ENCODE measurements at places on chromosomes 2 and 18.

- no peak for DNase-seq
Measured at GRCh38 chr2:227665189-227665940, 1.2 kb upstream of the SCYGR5 start.

GRCh38 chr2:238379096-238379810, 47.5 kb upstream of the ASB1 start:
- no peak for DNase-seq

DNA sequence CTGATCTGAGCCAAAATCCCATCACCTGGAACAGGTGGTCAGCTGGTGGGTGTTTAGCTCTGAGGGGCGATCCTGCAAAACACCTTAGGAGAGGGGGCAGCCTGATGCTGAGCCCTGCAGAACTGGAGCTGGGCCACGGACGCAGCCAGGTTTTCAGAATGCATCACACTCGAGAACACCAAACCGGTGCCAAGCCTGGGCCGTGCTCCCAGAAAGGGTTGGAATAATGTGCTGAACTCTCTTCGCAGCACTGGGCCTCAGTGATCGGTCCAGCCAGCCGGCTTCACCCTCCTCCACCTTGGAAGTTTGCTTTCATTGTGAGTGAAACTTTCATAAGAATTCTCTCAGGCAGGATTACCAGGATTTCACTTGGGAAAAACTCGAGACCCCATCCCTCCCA, 56.5 kb upstream of the TTC39C start:
- no peak for DNase-seq

GRCh38 chr2:195319548-195320412, 337.2 kb upstream of the SLC39A10 start:
- no peak for DNase-seq

GRCh38 chr18:11040823-11041656, 108.3 kb downstream of the PIEZO2 start:
- no peak for DNase-seq

- no peak for DNase-seq
Measured at GRCh38 chr2:129239141-129239540, 740.3 kb upstream of the RAB6C start.

DNA sequence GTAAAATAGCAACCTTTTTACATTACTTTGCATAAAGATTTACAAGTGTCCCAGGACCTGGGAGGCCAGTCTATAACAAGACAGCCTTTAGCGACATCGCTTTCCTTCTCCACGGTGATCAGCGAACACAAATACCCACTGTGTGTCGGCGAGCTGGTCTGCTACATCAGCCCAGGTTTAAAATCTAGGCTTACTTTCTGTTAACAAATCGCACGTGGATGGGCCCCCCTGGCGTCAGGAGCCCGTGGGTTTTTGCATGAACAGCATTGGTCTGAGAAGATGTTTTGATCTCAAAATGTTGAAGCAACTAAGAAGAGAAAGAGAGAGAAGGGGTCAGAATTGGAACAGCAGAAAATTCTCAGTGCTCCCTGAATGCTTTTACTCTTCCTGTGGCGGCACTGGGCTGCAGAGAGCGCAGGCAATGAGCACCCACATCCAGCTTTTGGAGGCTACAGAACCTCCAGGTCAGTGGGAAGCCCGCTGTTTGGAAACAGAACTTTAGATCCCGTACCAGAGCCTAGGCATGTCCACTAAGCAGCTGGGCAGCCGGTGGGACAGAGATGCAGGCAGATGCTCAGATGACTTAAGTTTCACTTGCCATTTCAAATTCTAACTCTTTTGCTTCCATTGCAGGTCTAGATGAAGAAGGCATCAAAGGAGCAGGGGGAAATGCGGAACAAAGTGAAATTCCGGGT, 32.9 kb downstream of the CYP27C1 start:
- DNase-seq = no peak

- DNase-seq = no peak
Measured at GRCh38 chr2:218360453-218360852, 3.8 kb downstream of the CATIP start.

DNA sequence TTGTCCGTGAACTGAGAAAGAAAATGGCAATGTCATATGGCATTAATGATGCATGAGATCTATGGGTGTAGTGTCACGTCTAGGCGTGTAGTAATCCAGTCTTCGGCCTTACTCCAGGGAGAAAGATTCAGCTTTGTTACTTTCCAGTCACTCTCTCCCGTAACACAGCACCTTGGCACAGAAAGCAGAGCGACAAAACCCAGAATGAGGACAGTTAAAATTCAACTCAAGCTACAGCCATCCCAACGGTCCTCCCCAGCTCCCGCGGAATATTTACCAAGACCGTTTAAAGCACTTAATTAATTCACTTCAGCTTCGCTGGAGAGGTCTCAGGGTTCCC, 797 bp upstream of the CRIM1 start:
- no peak for DNase-seq

GRCh38 chr18:36419188-36419899, 121.8 kb downstream of the FHOD3 start:
- no peak for DNase-seq

DNA sequence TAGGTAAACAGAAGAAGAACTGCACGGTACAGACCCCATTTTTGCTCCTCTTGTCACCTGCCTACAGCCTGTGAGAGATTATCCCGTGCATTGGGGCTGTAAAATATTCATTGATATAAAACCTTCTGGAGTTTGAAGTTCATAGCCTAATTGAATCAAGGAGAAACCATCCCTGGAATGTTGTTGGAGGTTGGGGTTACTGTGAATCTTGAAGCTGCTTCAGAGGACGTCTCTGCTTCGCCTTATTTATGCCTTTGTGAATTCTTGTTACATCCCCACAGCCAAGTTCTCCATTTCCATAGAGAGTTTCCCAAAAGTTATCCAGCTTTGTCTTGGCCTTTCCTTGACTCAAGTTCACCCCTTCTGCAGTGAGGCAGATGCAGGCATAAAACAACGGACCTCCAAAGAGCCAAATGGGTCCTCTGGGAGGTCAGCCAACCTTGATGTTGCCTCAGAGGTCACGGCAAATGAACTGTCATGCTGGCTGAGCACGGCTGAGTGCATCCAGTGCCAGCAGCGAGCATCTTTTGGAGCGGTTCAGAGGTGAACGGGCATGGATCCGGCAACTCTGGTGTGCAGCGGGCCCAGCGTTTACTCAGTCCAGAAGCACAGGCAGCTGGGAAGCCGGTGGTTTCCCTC, 317.6 kb downstream of the PRKCE start:
- DNase-seq = no peak

- no peak for DNase-seq
Measured at GRCh38 chr2:136057802-136058140, 60.2 kb downstream of the CXCR4 start.

GRCh38 chr2:25505622-25506021, 163.9 kb upstream of the DNMT3A start:
- no peak for DNase-seq

DNA sequence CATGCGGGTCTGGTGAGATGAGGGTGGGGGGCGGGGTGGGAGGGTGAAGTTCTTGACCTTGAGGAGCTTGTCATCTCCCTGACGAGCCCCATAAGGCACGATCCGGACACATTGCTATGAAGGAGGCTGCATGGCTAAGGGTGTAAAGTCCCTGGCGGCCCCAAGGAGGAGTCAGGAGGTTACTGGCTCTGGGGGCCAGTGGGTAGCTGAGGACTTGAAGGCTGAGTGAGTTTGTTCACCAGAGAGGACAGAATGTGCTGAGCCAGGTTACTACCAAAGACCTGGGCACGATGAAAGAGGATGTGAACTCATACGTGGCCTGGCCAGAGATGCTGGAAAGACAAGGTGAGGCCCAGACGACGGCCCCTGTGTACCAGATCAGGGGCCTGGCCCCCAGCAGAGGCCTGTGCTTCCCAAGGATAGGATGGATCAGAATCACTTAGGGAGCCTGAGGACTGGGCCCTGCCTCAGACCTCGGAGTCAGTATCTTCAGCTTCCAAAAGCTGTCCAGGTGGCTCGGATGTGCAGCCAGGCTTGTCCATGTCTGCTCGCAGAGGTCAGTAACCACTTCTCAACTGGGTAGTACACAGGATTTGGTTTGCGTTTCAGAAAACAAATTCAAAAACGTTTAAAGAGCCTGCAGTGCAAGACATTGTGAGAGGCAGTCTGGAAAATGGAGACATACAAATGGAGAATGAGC, 110.9 kb downstream of the RNF144A start:
- DNase-seq = no peak

GRCh38 chr18:67199993-67200617, 316.4 kb downstream of the DSEL start:
- DNase-seq = no peak

DNA sequence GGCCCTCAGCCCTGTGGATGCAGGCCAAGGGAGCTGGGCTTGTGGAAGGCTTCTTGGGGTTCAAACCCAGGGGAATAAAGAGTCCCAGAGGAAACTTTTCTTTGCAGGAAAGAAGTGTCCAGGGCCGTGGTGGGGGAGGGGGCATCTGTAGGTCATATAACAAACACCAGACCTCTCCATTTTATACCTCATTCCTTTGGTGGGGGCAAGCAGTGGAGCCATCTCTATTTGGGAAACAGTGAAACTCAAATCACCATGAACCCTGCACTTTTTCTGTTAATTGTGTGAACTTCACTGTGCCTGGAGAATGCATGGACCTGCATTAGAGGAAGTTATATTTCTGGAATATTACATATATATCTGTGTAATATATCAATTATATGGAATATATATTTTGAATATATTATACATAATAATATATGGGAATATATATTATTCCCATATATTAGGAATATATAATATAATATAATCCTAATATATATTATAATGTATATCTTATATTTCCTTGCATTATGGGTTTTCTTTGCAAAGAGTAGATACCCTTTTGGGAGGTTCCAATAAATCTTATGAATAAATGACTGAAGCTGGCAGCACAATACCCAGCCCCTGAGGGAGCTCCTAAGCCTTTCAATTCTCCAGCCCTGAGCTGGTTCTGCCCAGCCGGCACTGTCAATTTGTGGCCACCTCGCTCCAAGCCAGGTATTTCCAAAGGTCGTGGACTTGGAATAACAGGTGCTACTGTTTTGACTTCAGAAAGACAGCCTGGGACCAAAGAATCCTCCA, 97.7 kb upstream of the PKDCC start:
- DNase-seq = no peak

- no peak for DNase-seq
Measured at GRCh38 chr2:74867841-74868658, 34.1 kb downstream of the HK2 start.

- no peak for DNase-seq
Measured at GRCh38 chr2:119010336-119010735, 68.3 kb downstream of the MARCO start.

DNA sequence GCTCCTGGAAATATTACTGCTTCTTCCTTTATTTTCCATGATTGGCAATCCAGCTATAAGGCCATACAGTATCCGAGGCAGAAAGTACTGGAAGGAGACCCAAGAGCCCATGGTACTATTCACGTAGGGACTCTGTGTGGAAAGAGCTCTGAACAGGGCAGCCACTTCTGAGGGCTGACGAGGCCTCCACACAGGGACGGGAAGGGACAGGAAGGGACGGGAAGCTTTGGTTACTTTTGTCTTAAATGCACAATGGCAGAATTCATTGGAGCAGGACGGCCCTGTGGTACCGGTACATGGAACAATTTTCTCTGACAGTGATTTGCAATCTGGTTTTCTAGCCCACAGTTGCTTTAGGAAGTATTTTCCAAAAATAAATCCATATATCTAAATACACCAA, 102.4 kb downstream of the MBP start:
- DNase-seq = no peak

- no peak for DNase-seq
Measured at GRCh38 chr2:162245781-162246180, 2.5 kb upstream of the FAP start.
